Kidney epithelial cell (primary cell): ENCODE measurements at places on chromosomes 5 and 9.
A peak's percentile ranks its signal among the peaks of the same experiment; 100 is the strongest.

GRCh38 chr5:145587710-145588109, 247.4 kb downstream of the PRELID2 start:
- peak; percentile 86 for DNase-seq

DNA sequence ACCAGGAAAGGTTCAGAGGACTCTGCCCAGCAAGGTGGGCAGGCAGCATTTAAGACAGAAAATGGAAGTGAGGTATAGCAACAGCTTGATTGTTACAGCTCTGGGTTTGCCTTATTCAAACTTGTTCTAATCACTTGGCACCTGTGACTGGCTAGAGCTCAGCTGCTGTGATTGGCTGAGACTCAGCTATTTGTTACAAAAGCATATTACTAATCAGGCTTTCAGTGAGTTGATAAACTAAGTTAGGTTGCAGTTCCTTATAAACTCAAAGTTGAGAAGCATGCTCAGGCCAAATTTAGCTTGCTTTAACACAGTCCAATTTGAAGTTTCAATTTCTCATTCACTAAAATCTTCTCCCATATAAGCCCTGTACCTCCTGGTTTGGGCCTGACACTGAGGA, 56.3 kb downstream of the GDA start:
- DNase-seq = no peak

GRCh38 chr9:114202396-114202795, 47.1 kb downstream of the COL27A1 start:
- DNase-seq = no peak

DNA sequence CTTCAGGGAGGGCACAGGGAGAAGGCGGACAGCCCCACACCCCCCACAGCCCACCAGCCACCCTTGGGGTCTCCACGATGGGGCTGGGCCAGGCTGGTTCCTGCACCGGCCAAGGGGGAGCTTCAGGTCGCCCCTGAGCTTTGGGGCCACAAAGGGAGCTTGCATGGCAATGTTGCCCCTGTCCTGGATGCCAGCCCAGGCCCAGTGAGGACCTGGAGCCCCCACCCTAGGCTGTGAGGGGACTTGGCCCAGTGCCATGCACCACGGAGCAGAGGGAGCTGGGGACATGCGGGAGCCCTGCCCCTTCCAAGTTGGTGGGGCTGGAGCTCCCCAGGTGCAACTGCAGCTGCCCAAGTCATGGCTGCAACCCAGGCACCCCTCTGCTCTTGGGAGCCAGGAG, 18.4 kb downstream of the TMEM38B start:
- no peak for DNase-seq

DNA sequence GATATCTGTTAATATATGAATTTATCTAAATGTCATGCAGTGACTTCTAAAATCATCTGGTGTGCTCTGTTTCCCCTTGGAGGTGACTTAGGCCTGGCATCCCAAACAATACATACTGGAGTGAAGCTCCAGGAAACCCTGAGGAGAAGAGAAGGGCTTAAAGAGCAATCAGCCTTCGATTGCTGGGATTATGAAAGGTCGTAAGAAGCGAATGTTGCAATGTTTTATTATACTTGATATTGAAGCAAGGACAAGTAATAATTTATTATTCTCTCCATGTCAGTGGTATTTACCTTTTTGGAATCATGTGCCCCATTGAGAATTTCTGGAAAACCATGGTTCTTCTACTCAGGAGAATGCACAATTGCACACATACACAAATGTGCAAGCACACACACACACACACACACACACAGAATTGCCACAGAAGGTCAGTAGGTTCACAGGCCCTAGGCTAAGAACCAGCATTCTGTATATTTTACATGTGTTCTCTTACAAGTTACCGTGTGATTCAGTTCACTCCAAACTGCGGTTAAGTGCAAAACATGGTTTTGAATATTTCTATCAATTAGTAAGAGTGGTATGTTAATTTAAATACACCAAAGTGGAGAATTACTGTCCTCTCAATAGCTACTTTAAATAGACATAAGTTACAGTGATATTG, 79.1 kb upstream of the CDKN2B start:
- no peak for DNase-seq

GRCh38 chr9:95433096-95433819, 83.5 kb downstream of the PTCH1 start:
- DNase-seq = no peak

GRCh38 chr9:123426406-123426805, 70.4 kb downstream of the CRB2 start:
- DNase-seq = no peak

- no peak for DNase-seq
Observed at GRCh38 chr5:134138416-134139376, 24.2 kb downstream of the TCF7 start.

- DNase-seq = no peak
Observed at GRCh38 chr5:115838885-115839518, 2.4 kb downstream of the ATG12 start.

DNA sequence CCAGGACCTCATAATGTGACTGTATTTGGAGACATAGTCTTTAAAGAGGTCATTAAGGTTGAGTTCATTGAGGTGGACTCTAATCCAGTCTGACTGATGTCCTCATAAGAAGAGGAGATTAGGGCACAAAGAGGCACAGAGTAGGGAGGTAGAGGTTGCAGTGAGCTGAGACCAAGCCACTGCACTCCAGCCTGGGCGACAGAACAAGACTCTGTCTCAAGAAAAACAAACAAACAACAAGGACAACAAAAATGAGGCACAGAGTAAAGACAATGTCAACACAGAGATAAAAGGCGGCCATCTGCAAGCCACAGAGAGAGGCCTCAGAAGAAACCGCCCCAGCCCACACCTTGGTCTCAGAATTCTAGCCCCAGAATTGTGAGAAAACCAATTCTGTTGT, 17.0 kb upstream of the TDRD7 start:
- no peak for DNase-seq

- no peak for DNase-seq
Observed at GRCh38 chr5:111511174-111511830, 1.0 kb downstream of the STARD4 start.

- DNase-seq = no peak
Observed at GRCh38 chr9:23750808-23751207, 75.2 kb downstream of the ELAVL2 start.

DNA sequence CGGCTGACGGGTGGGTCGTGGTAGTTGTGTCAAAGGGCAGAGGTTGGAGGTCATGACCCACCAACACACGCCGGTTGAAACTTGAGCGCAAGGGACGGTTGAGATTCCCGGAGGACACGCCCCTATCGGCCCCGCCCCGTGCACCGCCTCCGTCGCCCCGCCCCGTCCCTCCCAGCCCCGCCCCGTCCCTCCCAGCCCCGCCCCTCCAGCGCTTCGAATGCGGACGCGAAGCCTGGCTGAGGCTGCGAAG, 226 bp upstream of the RANBP17 start:
- no peak for DNase-seq

GRCh38 chr9:29740518-29740917, 2167.2 kb upstream of the C9orf72 start:
- no peak for DNase-seq

DNA sequence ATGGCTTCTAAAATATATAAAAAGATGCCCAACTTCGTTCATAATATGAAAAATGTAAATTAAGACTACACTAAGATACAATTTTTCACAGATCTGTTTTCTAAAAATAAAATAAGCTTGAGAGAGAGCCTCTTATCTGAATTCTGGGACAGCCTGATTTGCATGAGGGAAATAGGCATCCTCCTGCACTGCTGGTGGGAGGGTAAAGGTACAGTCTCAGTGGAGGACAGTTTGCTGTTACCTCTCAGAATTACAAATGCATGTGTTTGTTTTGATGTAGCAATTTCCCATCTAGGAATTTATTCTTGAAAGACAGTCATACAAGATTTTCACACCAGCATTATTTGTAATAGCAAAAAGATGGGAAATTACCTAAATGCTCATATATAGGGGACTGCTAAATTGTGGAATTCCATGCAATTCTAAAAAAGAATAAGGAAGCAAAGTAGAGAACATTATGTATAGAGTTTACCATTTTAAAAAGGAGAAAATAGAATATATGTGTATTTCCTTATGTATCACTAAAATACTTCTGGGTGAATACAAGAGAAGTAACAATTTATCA, 75.7 kb downstream of the ZSWIM6 start:
- DNase-seq = no peak

- DNase-seq = no peak
Observed at GRCh38 chr5:36581070-36581469, 25.3 kb upstream of the SLC1A3 start.

DNA sequence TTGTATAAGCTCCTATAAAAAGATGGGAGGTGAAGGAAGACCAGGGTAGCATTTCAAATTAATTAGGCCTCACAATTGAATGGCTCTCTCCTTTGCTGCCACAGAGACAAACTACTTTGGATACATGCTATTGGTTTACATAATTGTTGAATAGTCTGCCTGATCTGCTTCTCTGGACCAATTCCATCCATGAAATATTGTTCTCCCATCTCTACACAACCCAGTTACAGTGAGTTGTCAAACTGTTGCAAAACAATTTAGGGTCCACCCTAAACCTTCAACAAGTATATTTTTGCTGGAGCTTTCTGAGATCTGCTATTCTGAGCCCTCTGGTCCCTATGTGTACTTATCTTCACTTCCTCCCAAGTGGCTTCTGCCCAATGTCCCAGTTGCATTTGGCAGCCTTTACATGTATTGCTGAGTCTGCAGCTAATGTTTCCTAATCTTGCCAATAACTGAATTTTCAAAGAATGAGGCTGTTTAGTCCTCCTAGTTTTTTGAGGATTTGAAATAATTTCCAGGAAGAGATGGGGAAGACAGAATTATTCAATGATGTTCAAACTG, 38.9 kb downstream of the AGTPBP1 start:
- DNase-seq = no peak

GRCh38 chr9:16475996-16476395, 394.5 kb downstream of the BNC2 start:
- DNase-seq = no peak

DNA sequence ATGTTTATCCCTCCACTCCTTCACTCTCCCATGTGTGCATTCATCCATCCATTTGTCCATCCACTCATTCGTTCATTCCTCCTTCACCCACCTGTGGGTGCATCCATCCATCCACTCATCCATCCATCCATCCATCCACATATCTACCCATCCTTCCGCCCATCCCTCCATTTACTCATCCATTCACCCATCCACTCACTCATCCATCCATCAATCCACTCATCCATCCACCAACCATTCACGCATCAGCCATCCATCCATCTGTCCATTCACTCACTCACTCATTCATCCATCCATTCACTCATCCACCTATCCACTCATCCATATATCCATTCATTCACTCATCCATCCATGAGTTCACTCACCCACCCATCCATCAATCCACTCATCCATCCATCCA, 7.3 kb downstream of the SLC9A3 start:
- no peak for DNase-seq
